ENCODE measurements at places on chromosomes 7 and 10.

- DNase-seq, result no peak
Observed at GRCh38 chr10:103703941-103704919, 151.1 kb downstream of the SH3PXD2A start.

- no peak for DNase-seq
Observed at GRCh38 chr7:151313857-151314256, 27.8 kb upstream of the NUB1 start.

DNA sequence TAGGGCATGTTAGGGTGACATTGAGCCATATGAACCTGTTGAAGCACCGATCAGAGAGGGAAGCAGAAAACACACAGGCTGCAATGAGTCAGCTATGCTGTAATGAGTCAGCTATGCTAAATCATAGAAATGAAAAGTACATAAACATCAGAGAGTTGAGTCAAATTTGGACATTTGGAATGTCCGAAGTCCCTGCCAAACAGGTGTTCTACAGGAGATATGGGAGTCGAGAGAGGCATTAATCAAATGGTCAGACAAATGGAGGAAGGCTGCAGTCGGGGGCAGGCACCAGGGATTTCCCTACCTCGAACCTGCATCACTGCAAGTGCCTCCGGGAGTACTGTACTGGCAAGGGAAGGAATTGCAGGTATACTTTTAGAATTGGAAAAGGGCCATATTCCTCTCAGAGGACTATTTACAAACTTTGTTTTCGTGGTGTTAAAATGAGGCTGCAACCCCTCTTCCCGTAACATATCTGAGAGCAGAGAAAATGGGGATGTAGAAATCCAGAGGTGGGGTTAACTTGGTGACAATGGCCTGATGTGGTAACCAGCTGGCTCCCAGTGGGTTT lies 8.8 kb upstream of the ZC3HAV1 start:
- DNase-seq, result no peak

GRCh38 chr10:124563320-124564040 lies 101.9 kb downstream of the LHPP start:
- DNase-seq, result no peak

- DNase-seq, result no peak
Observed at GRCh38 chr7:90945104-90945787, 319.0 kb upstream of the FZD1 start.

GRCh38 chr7:21771906-21772610 lies 173.6 kb downstream of the CDCA7L start:
- no peak for DNase-seq

DNA sequence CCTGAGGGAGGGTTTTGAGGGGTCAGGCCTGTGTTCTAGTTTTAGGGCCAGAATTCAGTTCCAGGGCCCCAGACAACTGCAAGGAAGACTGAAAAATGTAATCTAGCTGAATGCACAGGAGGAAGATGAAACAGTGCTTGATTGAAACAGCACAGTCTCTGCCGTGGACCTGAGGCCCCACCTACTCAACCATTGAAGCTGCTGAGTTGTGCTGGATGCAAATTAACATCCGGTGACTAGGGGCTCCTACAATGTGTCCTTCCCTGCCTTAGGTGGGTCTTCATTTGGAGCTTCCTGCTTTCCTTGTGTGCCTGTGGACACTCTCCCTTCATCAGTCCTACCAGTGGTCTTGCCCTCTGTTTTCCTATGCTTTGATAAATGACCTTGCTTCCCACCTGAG lies 5.7 kb downstream of the GLRX3 start:
- DNase-seq, result no peak

GRCh38 chr10:7334642-7334964 lies 76.2 kb downstream of the SFMBT2 start:
- DNase-seq, result no peak

DNA sequence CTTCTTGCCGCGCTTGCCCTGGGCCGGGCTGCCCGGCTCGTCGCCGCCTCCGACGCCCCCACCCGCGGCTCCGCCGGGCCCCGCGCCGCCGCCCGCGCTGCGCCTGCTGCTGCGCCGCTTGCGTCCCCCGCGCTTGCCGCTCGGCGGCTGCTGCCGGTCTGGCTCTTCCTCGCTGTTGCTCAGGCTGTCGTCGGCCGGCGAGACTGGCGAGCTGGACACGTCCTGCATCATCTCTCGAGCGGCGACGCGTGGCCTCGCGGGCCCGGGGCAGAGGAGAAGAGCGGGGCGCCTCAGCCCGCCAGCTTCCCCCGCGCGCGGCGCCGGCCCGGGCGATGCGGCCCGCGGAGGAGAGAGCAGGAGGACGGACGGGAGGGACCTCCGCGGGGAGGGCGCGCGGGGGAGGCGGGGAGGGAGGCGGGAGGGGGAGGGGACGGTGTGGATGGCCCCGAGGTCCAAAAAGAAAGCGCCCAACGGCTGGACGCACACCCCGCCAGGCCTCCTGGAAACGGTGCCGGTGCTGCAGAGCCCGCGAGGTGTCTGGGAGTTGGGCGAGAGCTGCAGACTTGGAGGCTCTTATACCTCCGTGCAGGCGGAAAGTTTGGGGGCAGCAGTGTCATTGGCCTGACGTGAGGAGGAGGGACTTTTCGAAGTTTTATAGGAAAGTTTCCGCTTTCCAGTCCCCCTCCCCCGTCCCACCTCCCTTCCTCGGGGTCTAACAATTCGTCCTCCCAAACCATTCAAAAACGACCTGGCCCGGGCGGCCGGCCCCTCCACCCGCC lies at the start of gene TWIST1:
TSS of gene TWIST1 (minus strand) at position 546 of the 779 bp plus-strand sequence. CDS start at position 231, 315 bp downstream.
- no peak for DNase-seq

GRCh38 chr7:3080106-3080505 lies 36.4 kb upstream of the CARD11 start:
- DNase-seq, result no peak

DNA sequence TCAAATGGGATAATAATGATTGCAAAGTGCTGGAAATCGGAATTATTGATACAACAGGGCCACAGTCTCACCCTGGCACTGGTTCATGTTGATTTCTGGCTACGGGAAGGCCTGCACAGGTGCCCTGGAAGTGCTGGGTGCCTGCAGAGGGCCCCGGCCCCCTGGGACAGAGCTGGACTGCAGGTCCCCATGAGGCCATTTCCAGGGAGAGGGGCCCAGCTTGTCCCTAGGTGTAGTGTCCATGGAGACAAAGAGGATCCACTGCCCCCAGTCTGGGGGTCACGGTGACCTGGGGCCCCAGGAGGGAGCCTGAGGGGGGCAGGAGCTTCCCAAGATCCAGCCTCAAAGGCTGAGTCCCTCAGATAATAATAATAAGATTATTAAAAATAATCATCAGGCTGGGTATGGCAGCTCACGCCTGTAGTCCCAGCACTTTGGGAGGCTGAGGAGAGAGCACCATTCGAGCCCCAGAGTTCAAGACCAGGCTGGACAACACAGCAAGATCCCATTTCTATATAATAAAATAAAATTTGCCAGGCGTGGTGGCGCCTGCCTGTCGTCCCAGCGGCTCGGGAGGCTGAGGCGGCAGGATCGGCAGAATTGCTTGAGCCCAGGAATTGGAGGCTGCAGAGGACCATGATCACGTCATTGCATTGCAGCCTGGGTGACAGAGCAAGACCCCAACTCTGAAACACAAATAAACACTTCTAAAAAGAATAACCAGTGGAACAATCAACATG lies 98.1 kb downstream of the MICALL2 start:
- DNase-seq, result no peak

- no peak for DNase-seq
Observed at GRCh38 chr10:128498378-128498730, 372.1 kb upstream of the MKI67 start.

DNA sequence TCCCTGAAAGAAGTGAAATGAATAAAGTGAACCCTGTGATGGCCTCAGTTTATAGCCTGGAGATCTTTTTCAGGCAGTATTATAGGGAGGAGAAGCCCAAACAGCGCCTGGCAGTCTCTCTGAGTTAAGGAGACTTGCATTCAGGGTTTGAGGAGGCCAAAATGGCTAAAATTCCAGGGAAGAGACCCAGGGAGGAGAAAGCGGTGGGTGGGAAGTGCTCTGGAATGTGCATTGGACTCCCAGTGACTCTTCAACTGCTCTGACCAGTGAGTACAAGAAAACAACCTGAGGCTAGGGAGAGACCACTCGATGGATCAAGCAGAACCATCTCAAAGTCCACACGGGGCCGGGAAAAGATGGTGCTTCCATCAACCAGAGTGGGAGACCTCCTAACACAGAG lies 35.3 kb upstream of the EPHB6 start:
- DNase-seq, result no peak

- no peak for DNase-seq
Observed at GRCh38 chr10:77350134-77350533, 287.5 kb downstream of the KCNMA1 start.

DNA sequence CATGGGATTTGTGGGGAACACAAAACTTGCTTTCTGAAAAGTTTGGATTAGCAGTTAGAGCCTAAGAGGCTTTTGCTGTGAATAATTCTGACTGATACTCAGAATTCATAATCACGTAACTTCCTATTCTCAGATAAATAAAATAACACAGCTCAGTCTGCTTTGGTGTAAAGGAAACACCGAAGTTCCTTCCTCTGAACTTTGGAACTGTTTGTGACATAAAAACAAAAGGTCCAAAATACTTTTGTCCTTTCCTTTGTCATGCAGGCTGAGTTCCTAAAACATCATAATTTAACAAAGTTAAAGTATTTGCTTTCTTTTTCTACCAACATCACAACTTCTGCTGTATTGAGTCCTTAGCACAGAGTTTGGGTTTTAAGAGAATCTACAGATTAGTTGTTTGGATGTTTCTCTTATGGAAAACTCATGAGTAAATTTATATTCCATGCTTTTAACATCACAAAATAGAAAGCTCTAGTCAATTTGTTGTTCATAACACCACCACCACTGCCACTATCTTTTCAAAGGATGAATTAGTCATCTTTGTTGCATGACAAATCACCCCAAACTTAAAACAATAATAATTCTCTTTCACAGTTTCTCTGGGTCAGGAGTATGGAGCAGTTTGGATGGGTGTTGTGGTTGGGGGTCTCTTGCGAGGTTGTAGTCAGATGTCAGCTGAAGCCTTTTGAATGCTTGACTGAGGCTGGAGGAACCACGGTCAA lies 123.4 kb downstream of the REEP3 start:
- DNase-seq, result no peak

GRCh38 chr7:68725843-68726785 lies 872.2 kb upstream of the AUTS2 start:
- no peak for DNase-seq

DNA sequence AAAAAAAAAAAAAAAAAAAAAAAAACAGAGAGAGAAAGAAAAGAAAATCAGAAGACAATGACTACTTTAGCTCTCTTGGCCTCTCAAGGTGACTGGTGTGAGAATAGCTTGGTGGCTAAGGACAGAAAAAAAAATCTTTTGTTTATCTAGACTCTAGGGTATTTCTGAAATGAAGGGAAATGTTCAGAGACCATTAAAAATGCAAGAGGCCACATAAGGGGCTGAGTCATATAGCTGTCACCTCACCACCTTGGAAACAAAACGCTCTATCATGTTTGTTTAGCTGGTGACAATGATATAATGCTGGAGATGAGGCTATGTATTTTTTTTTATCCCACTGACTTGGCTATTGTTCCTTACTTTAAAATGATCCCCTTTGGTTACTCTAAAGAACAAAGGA lies 287.0 kb upstream of the CDC14C start:
- no peak for DNase-seq

GRCh38 chr10:98096316-98096715 lies 38.1 kb upstream of the R3HCC1L start:
- no peak for DNase-seq

DNA sequence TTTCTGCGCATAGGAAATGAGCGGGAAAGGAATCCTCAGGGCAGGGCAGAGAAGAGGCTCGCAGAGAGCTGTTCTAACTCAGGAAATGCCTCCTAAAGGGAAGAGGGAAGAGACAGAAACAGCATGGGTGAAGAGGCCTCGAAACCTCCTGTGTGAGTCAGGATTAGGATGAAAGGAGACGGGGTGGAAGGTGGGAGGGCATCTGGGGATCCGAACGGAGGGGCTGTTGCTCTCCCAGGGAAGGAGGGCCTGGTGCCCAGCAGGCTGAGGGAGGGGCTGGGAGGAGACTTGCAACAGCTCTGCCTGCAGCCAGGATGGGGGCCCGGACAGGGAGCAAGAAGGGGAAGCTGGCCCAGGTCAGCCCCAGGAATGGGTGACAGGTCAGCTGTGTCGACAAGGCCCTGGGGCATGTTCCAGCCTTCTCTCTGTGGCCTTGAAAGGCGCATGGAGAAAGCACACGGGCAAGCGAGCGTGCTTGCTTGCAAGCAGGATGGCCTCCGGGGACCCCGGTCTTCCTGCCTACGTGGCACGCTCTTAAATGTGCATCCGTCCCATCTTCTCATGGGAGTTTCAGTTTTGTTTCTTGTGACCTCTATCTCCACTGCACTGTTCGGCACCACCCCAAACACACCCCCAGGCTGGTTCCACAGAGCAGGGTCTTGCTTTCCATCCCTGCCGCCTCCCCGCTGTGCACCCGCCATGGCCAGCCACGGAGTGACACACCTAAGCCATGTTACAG lies 63.5 kb downstream of the HIPK2 start:
- DNase-seq, result no peak

DNA sequence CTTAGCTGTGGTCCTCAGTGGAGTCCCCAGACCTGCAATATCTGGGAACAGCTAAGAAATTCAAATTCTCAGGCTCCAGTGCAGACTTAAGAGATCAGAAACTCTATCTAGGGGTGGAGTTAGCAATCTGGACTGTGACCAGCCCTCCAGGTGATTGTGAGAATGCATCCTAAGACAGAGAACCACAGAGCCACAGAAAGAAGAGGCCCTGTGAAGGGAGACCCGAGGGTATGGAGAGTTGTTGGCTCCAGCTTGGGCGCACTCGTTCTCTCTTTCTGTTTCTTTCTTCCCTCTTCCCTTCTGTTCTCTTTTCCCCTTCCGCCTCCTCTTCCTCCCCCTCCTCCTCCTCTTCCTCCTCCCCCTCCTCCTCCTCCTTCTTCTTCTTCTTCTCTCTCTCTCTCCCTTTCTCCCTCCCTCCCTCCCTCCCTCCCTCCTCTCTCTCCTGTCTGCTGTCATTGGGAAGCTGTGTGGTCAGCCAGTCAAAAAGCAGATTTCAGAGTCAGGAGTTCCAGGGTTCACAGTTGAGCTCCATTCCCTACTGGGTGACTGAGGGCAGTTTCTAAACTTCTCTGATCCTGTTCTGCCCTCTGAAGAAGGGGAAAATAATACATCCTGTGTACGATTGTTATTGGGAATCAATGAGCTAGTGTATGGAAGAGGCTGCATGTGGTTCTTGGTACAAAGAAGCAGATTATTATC lies 62.1 kb upstream of the STEAP1B start:
- no peak for DNase-seq
